ENCODE measurements at places on chromosomes 4 and X.
A peak's percentile ranks its signal among the peaks of the same experiment; 100 is the strongest.

DNA sequence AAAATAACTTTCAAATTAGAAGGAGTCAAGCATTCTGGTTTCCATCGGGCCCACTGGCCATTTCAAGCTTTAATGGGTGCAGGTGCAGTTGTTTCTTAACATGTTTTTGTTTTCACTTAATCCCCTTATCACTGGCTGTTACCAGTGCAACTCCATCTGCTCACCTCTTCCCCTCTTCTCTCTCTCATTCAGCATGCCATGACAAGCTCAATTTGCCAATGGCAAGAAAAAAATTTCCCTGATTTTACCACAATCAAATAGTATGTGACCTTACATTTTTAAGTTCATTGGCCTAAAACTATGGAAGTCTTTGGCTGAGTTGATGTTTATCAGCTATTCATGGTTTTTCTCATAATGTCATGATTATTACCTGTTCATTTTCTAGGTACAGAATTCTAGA is 299.1 kb upstream of the BMP3 start:
- no peak for DNase-seq

DNA sequence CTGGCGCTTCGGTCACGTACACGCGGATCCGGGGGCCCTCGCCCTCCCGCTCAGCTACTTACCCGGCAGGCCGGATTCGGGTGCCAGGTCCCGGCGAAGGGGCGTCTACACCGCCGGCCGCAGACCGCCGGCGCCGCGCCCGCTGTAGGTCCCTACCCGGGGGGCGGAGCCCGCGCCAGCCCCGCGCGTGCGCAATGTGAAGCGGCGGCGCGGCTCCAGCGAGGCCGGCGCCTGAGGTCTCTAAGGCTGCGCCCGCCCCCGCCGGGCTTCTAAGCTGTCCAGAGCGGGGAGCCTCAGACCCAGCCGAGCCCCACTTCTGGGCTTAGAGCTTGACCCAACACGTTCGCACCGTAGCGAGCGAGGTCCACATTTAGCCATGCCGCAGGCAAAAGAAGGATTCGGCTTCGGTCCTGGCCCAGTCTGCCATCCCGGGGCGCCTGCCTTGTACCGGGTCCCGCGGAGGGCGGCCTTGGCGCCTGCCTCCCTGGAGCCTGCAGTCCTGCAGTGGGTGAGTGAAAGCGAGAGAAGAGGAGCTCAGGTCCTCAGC is at the start of gene ZNF518B:
Gene ZNF518B, minus strand, starts transcription at position 172 of the 547 bp plus-strand sequence. CDS start 11,098 bp downstream, outside the sequence.
- DNase-seq = peak; percentile 38

- no peak for DNase-seq
Observed at GRCh38 chrX:19019996-19020395, 36.1 kb upstream of the PHKA2 start.

- no peak for DNase-seq
Observed at GRCh38 chr4:182255441-182256190, 12.4 kb downstream of the TENM3 start.

DNA sequence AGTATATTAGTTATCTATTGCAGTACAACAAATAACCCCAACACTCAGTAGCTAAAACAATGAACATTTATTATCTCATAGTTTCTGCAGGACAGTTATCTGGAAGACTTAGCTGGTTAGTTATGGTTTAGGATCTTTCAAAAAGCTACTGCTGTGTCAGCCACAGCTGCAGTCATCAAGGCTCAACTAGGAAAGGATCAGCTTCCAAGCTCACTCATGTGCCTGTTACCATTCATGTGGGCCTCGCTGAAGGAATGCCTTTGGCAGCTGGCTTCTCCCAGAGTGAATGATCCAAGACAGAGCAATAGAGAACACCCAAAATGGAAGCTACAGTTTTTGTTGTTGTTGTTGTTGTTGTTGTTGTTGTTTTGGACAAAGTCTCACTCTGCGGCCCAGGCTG is 13.5 kb upstream of the PRSS48 start:
- no peak for DNase-seq

GRCh38 chr4:8035371-8035780 is 95.7 kb upstream of the AFAP1 start:
- no peak for DNase-seq

GRCh38 chr4:2574863-2575262 is 38.4 kb downstream of the FAM193A start:
- no peak for DNase-seq

GRCh38 chr4:5010984-5011383 is 8.3 kb downstream of the CYTL1 start:
- no peak for DNase-seq

GRCh38 chr4:119284876-119285780 is 36.8 kb downstream of the FABP2 start:
- DNase-seq = no peak

- DNase-seq = peak; percentile 82
Observed at GRCh38 chr4:99300934-99301333, 10.1 kb upstream of the ADH1A start.
